ENCODE measurements at places on chromosomes 7 and 10.

DNA sequence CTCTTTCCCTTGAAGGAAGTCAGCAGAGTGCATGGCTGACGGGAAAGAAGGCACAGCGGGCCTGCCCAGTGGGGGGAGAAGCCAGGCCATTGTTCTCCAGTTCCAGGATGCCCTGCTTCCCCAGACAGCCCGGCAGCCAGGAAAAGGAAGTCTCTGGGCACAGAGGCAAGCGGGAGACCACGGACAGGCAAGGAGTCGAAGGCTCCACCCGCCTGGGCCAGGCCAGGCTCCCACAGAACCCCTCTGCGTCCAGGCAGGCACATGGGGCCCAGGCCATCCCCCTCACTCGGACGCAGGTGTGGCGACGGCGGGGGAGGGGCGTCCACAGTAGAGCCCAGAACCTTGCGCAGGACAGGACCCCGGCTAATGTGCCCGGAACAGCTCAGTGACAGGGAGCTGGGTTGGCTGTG is 8.7 kb downstream of the GPR146 start:
- no peak for DNase-seq

GRCh38 chr10:128384831-128385230 is 258.6 kb upstream of the MKI67 start:
- no peak for DNase-seq

DNA sequence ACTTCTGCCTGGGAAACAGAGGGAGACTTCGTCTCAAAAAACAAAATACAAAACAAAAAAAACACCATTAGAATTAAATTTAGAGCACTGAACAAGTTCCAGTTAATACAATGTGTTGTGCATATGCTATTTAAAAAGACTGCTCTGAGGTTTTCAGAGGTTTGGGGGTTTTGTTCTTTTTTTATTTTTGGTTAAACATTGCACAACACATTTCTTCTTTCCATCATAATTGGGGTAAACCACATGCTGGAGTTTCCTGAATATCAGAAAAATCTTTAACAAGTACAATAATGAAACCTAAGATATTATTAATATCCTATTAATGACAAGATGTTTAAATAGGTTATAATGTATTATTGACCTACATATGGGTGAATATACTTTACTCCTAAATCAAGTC is 26.3 kb downstream of the IGF2BP3 start:
- DNase-seq: no peak

- DNase-seq: no peak
Measured at GRCh38 chr10:51510231-51510630, 189.2 kb downstream of the CSTF2T start.

DNA sequence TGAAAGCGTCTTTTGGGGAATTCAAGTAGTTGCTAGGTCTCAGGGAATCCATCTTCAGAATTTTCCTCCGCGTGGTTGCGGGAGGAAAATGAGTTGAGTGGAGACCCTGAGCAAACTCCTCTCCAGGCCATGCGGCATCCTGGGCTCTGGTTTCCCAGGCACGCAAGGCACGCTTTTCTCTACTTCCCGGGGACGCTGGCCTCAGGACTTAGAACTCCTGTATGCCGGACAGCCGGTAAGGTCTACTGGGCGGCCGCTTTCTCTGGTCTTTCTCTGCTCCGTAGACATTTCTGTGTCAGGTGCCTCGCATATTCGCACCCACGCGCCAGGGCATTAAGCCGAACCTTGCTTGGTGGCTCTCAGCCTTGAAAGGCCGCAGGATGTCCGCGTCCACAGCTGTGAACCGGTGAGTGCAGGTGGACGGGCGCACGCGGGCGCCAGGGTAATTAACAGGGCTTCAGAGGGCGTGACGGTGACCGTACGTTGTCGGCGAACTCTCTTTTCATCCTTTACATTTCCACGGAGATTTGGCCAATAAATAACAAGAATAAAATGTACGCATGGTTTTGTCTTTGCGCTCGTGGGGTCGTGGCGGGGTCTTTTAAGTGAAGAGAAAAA is 992 bp upstream of the RBM20 start:
- peak; percentile 30 for DNase-seq

DNA sequence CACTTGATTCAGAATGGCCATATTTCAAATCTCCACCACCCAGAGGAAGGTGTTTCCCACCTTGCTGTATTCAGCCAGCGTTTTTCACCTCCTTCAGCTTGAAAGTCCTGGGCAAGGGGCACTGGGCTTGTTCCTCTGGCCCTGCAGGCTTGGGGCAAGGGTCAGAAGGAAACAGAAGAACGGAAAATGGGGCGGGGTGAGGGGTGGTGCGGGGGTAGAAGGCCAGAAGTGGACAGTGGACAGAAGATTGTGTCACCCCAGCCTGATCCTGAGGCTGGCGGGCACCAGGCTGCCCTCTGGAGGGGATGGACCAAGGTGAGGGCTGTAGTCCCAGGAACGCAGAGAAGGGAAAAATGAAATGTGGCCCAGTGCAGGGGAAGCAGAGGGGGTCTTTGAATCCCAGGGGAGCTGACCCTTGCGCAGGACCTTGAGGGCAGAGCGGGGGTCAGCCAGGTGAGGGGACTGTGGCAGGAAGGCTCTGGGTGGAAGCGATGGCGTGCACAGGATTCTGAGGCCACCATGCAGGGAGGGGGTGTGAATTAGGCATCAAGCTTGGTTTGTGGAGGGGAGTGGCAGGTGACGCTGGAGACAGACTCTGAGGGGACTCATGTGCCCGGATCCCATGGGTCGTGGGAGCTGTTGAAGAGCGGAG is 23.0 kb downstream of the TMEM120A start:
- no peak for DNase-seq

DNA sequence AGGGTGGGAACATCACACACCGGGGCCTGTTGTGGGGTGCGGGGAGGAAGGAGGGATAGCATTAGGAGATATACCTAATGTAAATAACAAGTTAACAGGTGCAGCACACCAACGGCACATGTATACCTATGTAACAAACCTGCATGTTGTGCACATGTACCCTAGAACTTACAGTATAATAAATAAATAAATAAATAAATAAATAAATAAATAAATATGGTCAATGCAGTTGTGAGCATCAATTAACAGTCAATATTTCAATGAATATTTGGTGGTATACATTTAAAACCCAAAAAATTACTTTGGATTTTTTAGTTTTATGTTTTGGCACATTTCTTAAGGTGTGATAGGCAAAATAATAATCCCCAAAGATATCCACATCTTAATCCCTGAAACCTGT is 15.6 kb downstream of the TRDMT1 start:
- DNase-seq: no peak

DNA sequence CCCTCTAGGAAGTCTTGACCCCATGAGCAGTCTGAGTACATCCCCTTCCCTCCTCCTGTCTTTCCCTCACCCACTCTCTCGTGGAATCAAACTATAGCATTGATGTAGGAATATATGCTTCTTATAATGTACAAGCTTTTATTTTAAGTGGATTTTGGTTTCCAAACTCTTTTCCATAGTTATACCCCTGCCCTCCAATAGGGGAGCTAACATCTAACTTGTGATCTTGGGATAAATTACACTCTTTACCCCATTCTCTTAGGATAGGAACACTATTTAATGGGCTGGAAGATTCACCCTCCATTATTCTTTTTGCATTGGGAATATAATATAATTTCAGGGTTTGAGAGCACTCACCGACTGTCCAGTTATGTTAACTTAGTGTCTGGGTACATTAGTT is 465.9 kb downstream of the GATA3 start:
- DNase-seq: no peak

DNA sequence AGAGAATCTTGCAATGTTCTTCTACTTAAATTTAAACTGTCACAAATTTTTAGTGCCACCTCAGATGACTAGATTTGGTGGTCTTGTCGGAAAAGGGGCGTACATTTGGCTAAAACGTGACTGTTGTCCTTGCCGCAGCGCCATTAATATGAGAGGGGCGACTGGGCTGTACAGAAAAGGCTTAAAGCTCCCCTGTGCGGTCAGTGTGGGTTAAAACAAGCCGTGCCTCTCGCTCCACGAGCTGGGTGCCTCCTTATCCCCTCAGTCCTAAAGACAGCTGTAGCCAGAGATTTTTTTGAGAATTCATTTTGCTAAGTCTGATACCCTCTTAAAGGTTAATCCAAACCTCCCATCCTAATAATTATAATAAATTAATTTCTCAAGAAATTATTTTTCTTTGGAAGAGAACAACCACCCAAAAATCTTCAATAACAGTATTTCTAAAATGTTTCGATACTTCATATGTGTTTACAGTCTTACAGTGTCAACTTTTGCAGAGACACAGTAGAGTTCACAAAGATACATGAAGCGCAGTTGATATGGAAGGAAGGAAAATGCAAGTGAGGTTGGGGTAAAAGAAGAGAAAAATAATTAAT is 68.6 kb downstream of the C7orf25 start:
- peak; percentile 37 for DNase-seq

DNA sequence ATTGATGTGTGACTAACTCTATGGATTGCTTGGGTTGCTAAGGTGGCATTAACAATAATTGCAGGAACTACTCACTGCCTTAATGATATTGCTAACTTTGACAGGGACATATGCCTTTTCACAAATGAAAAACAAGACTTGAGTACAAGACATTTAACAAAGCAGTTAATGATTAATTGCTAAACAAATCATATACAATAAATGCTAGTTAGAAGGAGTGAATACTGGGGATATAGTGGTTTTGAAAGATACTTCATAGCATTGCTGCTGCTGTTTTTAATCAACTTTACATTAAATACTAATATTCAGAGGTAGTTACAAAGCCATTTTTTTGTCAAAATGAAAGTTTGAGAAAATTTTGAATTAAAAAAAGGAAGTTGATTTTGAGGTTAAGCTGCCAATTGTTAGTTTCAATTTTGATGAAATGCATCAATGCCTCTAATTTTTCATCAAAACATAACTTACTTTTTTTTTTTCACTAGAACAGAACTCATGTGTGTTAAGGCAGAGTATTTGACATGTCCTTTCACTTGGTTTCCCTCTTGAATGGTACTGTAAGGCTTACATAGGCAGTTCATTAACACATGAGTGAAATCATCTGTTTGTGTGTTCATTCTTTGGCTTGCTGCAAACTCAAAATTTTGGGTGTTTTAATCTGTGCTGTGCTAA is 106.2 kb upstream of the SEMA3D start:
- no peak for DNase-seq

DNA sequence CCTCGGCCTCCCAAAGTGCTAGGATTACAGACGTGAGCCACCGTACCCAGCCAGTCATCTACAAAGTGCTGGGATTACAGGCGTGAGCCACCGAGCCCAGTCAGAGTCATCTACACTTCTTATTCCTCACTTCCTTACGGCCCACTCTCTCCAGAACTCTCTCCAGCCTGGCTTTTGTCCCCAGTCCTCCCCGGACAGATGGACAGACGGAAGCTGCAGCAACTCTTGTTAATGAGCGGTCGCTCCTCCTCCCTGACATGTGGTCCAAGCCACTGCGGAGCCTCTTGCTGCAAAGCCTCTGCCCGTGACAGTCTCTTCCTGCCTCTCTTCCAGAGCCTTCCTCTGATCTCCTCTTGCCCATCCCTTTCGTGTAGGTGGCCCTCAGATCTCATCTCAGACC is 45.9 kb downstream of the TMEM270 start:
- no peak for DNase-seq

DNA sequence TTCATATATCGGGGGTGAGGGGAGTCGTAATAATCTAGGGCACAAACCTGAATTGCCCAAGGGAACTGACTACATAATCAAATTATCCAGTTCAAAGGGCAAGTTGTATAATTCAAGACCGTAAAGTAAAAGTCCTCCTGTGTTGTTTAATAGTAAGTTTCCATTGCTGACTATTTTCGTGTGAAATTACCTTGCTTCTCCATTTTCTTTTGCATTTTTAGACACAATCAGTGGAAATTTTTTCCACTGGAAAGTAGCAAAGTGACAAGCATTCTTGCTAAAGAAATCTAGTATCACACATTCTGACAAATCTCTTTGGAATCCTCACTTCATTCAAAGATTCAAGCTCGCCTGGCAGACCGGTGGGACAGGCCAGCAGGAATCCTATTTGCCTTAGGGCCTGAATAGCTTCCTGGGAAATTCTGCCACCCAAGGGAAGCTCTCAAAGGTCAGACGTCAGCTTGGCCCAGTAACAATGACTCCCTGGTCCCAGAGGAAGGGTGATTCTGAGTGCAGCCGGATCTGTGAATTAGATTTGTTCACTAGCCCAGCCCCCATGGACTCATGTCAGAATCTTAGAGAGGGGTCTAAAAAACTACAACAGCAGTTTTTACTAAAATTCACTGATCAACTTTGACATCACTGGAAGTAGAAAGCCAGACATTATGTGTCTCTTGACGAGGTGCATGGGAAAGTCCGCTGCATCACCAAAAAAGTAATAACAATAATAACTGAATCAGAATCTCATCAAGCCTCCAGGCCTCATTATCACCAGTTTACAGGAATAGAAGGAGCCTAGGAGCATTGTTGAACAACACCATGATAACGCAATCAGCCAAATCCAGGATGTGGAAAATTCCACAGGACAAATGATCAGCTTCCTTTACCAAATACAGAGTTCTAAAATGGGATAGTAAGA is 161.0 kb downstream of the SKIDA1 start:
- no peak for DNase-seq

- DNase-seq: no peak
Measured at GRCh38 chr10:70442332-70442988, 979 bp upstream of the NODAL start.

GRCh38 chr7:24828891-24829661 is 71.8 kb upstream of the GSDME start:
- no peak for DNase-seq

Measured in stimulated activated CD8-positive, alpha-beta memory T cell treated with anti-CD3 and anti-CD28 coated beads, Interleukin-4, amount 100 ng/mL, for 48 hours (primary cell).